ENCODE measurements at places on chromosomes 4 and X.

GRCh38 chr4:94852616-94853015 is 94.9 kb downstream of the BMPR1B start:
- no peak for DNase-seq

- DNase-seq, result no peak
Observed at GRCh38 chrX:153643431-153644351, 3.3 kb upstream of the DUSP9 start.

DNA sequence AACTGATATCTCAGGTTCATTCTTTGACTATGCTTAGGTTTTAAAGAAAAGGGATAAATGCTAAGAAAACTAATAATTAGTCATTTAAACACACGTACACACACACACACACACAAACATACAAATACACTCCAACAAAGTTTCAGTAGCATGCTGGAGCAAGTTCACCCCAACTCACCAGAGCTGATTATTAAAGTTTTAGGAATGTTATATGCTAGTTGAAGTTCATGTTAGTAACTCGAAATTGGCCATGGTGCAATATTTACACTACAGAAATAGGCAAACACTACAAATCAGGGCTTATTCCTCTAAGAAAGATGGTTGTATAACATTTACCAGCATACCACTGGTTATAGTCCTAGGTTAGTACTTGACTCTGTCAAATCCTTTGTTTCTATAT is 384.0 kb upstream of the DIPK2B start:
- no peak for DNase-seq

DNA sequence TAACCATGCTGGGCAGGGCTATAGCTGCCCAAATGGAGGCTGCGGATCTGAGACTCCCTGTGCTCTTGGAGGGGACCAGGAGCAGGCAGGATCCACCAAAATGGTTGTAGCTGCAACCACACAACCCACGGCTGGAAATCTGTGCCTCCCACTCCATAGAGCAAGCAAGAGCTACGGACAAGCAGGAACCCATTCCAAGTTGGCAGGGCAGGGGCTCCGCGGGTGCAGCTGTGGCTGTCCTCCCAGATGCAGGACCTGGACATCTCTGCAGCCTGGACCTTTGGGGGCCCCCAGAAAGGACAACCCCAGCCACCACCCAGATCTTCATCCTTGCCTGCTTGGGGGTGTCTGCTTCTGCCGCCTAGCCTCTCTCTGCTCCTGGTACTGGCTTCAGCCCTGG is 154.1 kb upstream of the TRAM1L1 start:
- no peak for DNase-seq

- DNase-seq, result no peak
Observed at GRCh38 chrX:46551494-46552128, 6.4 kb upstream of the ZNF674 start.

DNA sequence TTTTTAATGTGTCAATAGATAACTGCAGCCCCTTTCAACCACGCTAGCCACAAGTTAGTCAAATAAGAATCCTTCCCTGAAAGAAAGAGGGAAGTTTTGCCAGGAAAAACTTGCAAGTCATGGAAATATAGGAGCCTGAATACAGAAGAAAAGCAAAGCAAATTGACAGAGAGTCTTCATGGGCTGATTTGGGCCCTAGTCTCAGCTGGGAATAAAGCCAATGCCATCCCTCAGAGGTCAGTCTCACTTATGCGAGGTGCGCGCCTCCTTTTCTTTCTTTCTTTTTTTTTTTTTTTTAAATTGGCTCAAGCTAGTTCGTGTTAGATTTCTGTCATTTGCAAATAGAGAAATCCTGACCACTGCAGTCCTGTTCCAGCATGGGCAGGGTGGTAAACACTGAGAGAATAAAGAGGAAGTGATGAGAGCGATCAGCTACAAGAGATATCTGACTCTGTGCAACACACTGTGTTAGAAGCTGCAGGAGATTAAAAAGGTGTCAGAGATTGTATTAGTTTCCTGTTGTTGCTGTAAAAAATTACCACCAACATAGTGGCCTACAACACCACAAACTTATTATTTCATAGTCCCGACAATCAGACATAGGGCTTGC is 299.7 kb downstream of the LDB2 start:
- DNase-seq, result no peak

DNA sequence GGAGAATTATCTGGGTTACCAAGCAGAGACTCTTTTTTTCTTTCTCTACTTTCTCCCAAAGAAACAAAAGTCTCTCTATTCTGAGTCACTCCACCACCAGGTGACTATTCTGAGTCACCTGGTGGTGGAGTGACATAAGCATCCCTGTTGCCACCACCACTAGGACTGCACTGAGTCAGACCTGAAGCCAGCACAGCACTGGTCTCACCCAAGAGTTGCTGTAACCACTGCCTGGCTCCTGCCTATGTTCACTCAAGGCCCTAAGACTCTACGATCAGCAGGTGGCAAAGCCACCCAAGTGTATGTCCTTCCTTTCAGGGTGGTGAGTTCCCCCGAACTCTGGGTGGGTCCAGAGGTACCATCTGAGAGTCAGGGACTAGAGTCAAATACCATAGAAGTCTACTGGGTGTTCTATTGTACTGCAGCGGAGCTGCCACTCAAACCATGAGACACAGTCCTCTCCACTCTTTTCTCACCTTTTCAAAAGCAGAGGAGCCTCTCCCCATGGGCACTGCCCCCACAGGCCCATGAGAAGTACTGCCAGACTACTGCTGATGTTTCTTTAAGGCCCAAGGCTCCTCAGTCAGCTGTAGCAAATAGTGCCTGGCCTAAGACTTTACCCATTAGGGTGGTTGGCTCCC is 209.6 kb upstream of the IRS4 start:
- DNase-seq, result no peak

Data from globus pallidus (tissue), 1 donor.